ENCODE measurements at places on chromosomes 11 and 22.

GRCh38 chr11:106105986-106106385 is 28.5 kb downstream of the AASDHPPT start:
- DNase-seq, result no peak

GRCh38 chr22:19378344-19378674 is 53.2 kb downstream of the HIRA start:
- DNase-seq, result no peak

DNA sequence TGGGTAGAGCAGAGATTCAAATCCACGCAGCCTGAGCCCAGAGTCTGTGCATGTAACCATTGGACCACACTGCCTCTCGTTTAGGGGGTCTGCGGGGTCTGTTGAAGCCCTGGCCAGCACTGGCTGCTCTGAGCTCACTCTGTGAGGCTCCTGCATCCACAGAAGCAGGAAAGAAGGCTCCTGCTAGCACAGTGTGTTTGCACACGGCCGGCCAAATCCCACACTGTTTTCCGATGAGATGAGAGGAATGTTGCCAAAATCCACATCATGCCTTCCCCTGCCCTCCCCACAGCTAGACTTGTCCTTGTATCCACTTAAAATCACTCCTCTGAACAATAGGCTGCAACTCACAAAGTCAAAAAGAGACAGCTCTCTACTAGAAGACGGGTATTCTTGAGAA is 10.6 kb upstream of the SLC22A12 start:
- DNase-seq, result no peak

DNA sequence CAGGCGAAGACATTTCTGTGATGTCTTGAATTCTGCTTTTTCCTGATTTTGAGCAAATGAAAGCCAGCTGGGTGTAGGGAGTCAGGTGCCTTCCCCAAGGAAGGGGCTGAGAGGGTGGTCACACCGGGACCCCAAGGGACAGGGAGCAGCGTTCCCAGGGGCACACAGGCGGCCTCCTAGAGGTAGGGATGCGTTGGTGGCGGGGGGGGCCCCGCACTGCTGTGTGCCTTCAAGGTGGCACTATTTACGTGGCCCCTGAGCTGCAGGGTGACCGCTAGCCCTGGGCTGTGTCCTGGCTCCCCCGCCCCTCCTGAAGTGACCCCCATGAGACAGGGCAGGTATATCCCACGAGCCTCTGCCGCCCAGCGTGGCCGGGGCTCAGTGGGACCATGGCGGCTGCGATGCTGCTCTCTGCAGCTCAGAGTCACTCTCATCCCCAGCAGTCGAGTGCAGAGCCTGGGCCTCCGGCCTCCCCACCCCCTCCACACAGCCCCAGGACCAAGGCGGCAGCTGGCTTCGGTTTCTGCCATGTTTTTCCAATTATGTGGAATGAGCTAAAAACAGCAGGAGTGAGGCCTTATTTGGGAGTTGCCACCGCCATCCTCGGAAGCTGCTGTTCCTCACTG is 60.9 kb downstream of the LRP5 start:
- no peak for DNase-seq

- no peak for DNase-seq
Measured at GRCh38 chr11:69278091-69278867, 15.7 kb upstream of the MYEOV start.

DNA sequence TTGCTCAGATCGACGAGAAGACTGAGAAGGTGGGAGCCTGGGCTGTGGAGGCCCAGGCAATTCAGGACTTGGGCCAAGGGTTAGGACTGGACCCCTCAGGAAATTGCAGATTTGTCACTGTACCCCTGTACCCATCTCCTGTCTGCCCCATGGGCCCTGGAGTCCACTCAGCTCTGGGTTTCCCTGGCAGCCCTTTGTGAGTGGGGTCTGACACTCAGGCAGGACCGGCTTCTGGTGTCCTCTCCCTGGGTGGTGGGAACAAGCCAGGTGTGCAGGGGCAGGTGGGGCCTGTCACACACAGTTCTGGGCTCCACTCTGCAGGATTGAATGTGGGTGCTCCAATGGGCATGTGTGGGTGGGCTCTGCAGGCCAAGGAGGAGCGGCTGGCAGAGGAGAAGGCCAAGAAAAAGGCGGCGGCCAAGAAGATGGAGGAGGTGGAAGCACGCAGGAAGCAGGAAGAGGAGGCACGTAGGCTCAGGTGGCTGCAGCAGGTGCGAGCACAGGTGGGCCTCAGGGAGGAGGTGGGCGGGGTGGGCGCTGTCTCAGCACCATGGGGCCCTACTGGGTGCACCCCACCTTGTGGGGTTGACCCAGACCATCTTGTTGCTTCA is 21.6 kb downstream of the INCENP start:
- no peak for DNase-seq

DNA sequence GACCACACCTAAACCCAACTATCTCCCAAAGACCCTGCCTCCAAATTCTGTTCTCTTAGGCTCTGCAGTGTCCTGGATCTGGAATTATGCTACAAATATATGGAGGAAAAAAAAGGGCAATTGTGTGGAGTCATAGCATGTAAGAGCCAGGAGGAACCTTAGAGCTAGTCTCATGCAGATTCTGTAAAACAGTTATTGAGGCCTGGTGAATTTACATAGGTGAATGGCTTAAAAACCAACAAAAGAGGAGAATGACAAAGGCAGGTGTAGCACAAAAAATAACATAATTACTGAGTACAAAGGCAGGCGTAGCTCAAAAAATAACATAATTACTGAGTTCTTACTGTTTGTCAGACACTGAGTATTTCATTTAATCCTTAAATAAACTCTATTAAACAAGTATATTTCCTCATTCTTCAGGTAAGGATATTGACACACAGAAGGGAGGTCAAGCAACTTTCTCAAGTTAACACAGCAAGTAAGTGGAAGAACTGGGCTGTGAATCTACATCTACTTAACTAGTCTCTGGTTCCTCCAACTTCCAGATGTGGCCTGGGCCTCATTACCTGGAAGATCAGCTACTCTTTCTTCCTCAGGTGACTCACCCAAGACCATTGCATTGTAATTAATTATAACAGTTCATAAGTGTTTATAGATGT is 938.9 kb upstream of the TENM4 start:
- DNase-seq, result no peak

- no peak for DNase-seq
Measured at GRCh38 chr11:11237070-11237832, 115.8 kb downstream of the CSNK2A3 start.

DNA sequence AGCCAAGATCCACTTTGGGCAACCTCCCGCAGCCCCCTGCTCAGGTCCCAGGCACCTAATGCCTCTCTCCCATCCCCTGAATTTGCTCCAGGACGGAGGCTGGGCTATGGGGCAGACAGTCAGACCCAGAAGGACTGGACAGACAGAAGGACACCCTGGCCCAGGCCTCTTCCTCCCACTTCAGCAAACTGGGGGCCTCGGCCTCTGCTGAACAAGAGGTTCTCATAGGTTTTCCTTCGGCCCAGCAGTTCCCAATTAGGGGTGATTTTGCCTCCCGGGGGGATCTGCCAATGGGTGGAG is 3.7 kb downstream of the SPI1 start:
- DNase-seq, result no peak

GRCh38 chr11:6476571-6476970 is 2.8 kb upstream of the TRIM3 start:
- DNase-seq, result no peak

- no peak for DNase-seq
Measured at GRCh38 chr11:67027483-67027930, 4.6 kb downstream of the SYT12 start.

DNA sequence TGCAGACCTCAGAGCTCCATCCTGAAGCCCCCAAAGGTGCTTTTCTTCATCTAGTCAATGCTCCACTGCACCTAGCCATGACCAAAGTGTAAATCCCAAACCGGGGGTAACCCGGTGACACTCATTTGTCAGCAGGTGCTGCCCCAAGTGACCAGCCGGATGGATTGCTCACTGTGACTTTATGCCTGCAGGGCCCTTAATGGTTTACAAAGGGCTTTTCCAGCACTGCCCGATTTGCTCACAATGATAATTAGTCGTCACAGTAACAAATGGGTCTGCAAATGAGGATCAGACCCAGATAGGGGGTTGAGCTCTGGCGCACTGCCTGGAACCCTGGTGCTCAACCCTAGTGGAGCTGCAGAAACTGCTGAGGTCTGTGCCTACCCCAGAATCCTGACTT is 45.7 kb upstream of the CD5 start:
- no peak for DNase-seq

GRCh38 chr22:50403701-50404101 is 60.6 kb downstream of the PPP6R2 start:
- no peak for DNase-seq

DNA sequence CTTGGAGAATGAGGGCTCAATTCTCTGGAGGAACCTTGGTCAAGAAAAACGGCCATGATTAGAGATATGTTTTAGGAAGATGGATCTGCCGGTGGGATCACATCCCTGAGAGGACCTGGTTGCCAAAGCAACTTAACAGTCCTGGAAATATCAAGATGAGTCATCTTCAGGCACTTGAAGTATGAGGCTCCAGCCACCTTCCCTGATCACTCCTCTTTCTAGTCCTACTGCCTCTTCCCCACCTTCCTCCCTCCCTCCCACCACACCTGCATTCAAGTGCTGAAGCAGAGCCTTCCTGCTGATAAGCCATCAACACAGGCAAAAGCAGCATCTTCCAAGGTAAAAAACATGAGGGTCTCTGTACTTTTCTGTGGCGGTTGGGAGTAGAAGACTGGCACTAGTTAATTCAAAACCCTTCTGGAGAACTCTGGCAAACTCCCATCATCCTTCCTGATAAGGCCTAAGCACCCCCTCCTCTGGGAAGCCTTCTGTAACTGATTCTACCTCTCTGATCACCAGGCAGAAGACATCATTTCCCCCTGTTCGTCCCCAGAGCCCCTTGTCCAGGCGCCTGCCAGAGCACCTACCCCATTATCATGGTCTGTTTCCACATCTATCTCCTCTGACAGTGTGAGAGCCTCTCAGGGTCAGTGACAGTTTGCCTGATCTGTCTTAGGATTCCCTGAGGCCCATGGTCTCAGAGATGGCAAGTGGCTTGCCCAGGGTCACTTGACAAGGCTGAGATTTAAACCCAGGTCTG is 79.8 kb downstream of the CLPB start:
- no peak for DNase-seq

Data from CMK (cell line).